ENCODE measurements at places on chromosomes 7 and 10. TPM values are rescaled to one million over a fixed set of nuclear protein-coding genes. Genes with fewer than 3 reads are reported as not detected.

GRCh38 chr10:110348336-110348735 is 43.6 kb upstream of the SMNDC1 start:
- no peak overlapping the region for H3K4me3 ChIP-seq
- no peaks in the 10 kb centered on the region for H3K4me1 ChIP-seq

The AIMP2 gene
- 62.5 TPM for total RNA-seq

The CASP2 gene
- total RNA-seq = 64.8 TPM

The HEPACAM2 gene
- total RNA-seq = 2.0 TPM

DNA sequence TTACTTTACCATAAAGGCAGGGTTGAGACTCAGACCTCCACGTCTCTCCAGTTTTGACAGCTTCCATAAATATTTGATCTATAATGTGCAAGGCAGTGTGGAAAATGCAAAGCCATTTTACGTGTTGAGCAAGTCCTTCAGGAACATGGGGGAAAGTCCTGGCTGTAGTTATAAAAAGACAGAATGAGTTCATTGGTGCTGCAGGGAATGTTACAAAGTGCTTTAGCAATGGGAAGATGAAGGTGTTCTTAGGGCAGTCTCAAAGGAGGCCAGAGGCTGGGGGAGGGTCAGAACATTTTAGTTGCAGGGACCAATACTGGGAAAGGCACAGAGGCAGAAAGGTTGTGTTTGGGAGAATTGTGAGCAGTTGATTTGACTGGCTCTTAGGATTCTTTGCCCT is 27.9 kb downstream of the CNNM2 start:
- no peak overlapping the region for H3K27ac ChIP-seq
- no peak for DNase-seq
- H3K36me3 ChIP-seq = no peaks in the 10 kb centered on the region
- H3K4me3 ChIP-seq = no peak overlapping the region
- H3K27me3 ChIP-seq = no peaks in the 10 kb centered on the region
- H3K4me1 ChIP-seq = peaks cover 14% of the 10 kb centered on the region

- H3K27ac ChIP-seq = no peak overlapping the region
- H3K4me1 ChIP-seq = no peaks in the 10 kb centered on the region
- H3K36me3 ChIP-seq = peaks cover 5% of the 10 kb centered on the region
- no peaks in the 10 kb centered on the region for H3K27me3 ChIP-seq
Measured at GRCh38 chr10:68052463-68052862, 22.6 kb downstream of the HERC4 start.

- DNase-seq = no peak
- H3K27ac ChIP-seq = no peak overlapping the region
- no peak overlapping the region for H3K4me3 ChIP-seq
- no peaks in the 10 kb centered on the region for H3K27me3 ChIP-seq
- H3K4me1 ChIP-seq = no peaks in the 10 kb centered on the region
Measured at GRCh38 chr7:19364950-19365349, 219.7 kb upstream of the FERD3L start.

The EPHB6 gene
- total RNA-seq = 19.1 TPM

- no peaks in the 10 kb centered on the region for H3K4me1 ChIP-seq
- DNase-seq = no peak
- H3K27me3 ChIP-seq = no peaks in the 10 kb centered on the region
Measured at GRCh38 chr7:64628192-64628591, 37.7 kb upstream of the ZNF107 start.

- no peaks in the 10 kb centered on the region for H3K4me1 ChIP-seq
- H3K27ac ChIP-seq = no peak overlapping the region
- peaks cover 2% of the 10 kb centered on the region for H3K27me3 ChIP-seq
- H3K36me3 ChIP-seq = no peaks in the 10 kb centered on the region
- no peak for DNase-seq
Measured at GRCh38 chr7:39199006-39199405, 221.3 kb downstream of the POU6F2 start.

- H3K27ac ChIP-seq = no peak overlapping the region
- no peaks in the 10 kb centered on the region for H3K36me3 ChIP-seq
- DNase-seq = no peak
Measured at GRCh38 chr10:26334232-26334931, 103.8 kb upstream of the APBB1IP start.

The STAG3 gene
- total RNA-seq = 2.5 TPM

DNA sequence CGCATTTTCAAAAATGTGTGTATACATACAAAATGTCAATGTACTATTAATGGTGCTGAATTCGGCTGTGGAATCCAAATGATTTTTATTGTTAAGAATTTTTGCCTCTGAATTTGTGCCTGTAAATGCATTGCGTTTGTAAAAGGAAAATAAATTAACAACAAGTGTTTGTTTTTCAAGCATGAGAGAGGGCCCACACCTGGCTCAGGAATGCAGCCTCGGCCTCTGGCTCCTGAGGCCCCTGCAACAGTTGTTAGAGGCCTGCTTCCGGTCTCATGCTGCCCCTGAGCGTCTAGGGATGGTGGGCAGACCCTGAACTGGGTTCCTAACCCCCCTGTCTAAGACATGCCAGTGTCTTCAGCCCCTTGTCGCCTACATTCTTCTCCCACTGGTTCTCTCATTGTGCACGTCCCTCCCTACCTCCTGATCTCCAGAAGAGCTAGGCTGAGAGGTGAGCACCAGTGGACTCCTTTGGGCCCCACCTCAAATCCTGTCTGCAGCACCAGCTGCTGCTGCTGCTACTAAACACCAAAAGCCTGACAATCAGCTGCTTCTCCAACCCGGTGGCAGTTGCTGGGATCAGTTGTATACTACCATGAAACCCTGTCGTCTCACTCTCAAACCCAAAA is 1.9 kb upstream of the BTBD16 start:
- H3K36me3 ChIP-seq = no peaks in the 10 kb centered on the region
- peaks cover 4% of the 10 kb centered on the region for H3K27me3 ChIP-seq
- no peaks in the 10 kb centered on the region for H3K4me1 ChIP-seq
- H3K27ac ChIP-seq = no peak overlapping the region

The RFC2 gene
- total RNA-seq = 104 TPM

- H3K27me3 ChIP-seq = no peaks in the 10 kb centered on the region
- no peak for DNase-seq
- H3K27ac ChIP-seq = no peak overlapping the region
- H3K4me3 ChIP-seq = no peak overlapping the region
- peaks cover 37% of the 10 kb centered on the region for H3K36me3 ChIP-seq
Measured at GRCh38 chr10:93515071-93516005, 18.9 kb downstream of the CEP55 start.

GRCh38 chr10:132036153-132036886 is 29.4 kb upstream of the JAKMIP3 start:
- DNase-seq = no peak
- no peak overlapping the region for H3K27ac ChIP-seq
- peaks cover 3% of the 10 kb centered on the region for H3K4me1 ChIP-seq
- no peak overlapping the region for H3K4me3 ChIP-seq

The MKX gene
- total RNA-seq = 0.07 TPM

DNA sequence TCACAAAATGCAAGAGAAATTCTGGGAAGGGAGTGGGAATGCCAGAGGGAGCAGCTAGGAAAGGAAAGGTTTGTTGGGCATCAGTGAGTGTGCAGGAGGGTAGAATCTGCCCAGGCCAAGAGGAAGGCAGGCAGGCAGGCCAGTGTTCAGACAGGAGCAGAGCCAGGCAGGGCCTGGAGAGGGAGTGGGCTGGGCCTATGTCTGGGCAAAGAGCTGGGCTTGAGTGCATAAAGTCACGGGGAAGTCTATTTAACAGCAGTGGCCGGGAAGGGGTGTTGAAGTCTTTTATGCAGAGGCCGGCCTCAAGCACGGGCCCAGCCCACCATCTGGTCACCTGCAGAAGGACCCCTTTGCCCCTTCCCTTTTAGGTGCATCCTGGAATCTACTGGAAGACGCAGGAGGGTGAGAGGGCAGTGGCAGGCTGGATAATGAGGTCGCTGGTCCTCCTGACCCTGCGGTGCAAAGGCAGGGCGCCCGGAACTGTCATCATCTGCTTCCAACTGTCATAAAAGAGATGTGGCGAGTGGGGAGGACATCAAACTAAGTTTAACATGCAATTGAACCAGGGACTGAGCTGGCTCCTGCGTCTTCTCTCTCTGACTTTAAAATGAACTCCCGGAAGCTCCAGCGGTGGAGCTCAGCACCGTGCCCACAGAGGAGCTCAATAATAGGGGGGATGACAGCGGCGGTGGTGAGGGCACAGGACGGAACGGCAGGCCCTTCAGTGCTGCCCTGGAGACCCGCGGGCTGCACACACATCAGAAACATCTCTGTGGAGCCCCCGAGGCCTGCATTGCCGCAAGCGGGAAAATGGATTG is 29.5 kb downstream of the CARD11 start:
- H3K36me3 ChIP-seq = no peaks in the 10 kb centered on the region
- H3K4me3 ChIP-seq = no peak overlapping the region
- H3K27me3 ChIP-seq = no peaks in the 10 kb centered on the region
- no peak for DNase-seq
- peaks cover under 1% of the 10 kb centered on the region for H3K4me1 ChIP-seq
- no peak overlapping the region for H3K27ac ChIP-seq

The SYCE1 gene
- not detected for total RNA-seq

The BHLHA15 gene
- 2.4 TPM for total RNA-seq

DNA sequence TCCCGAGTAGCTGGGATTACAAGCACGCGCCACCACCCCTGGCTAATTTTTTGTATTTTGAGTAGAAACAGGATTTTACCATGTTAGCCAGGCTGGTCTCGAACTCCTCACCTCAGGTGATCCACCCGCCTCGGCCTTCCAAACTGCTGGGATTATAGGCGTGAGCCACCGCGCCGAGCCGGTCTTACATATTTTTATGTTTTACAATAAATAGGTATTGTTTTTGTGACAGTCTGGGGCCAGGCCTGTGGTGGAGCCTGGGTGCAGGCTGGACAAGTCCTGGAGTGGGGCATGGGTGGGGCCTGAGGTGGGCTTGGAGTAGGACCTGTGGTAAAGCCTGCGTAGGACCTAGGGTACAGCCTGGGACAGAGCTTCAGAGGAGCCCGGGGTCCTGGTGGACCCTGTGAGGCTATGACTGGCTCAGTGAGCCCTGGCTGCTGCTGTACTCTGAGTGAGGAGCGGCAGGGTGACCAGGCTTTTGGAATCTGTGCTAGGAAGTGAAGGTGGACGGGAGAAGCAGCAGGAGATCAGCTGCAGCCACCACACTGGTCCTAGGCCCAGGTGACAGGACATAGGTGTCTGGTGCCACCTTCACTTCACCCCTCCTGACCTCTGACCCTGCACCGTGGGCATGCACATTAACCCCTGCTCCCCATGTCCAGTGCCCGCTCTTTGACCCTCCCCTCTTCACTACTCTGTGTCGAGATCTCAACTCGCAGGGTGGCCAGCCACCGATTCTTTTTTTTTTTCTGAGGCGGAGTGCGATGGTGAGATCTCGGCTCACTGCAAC is 9.6 kb upstream of the ZMIZ2 start:
- no peaks in the 10 kb centered on the region for H3K36me3 ChIP-seq
- no peak overlapping the region for H3K27ac ChIP-seq
- H3K4me3 ChIP-seq = no peak overlapping the region
- peaks cover 6% of the 10 kb centered on the region for H3K4me1 ChIP-seq
- no peaks in the 10 kb centered on the region for H3K27me3 ChIP-seq
- no peak for DNase-seq

DNA sequence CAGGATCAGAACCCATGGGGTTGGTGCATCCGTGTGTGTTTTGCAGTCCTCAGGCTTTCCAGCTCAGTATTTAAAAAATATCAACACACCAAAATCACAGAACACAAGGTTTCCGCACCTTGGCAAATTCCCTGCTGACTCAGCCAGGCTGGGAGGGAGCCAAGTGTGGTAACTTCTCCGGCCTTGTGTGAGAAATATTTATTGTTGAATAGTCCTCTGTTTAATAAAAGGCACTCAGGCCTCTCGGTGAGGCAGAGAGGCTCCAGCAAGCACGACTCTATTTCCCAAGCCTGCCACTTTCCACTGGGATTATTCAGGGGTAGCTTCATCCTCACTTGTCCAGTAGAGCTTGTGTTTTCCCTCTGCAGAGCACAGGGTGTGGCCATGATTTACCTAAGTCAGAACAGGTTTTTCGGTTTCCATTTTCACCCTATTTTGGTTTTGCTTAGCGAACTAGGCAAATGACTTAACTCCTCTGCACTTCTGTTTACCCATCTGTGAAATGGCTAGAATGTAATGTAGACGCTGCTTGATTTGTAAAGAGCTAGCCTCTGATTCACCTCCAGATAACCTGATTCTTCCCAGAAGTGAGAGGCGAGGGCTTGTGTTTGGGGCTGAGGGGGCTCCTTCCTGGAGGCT is 13.0 kb upstream of the CHST15 start:
- no peak for DNase-seq
- H3K27ac ChIP-seq = no peak overlapping the region
- peaks cover 8% of the 10 kb centered on the region for H3K27me3 ChIP-seq
- H3K36me3 ChIP-seq = no peaks in the 10 kb centered on the region

The GPR37 gene
- 0.07 TPM for total RNA-seq

DNA sequence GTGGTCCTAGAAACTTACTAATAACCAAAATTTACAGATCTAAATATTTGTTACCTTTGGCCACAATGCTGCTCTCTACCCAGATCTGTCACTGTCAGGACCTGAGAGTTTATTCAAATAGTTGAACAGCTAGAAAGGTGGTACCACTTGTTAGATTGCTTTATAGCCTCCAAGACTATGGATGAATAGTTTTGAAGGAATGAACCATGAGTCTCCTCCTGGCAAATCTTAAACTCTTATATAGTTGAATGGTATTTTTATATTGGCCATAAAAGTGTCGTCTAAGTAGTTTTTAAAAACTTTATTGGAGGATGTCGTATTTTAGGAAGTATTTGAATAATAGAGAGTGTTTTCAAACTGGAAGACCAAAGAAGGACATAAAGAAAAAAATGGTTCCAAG is 178.7 kb downstream of the AHR start:
- no peaks in the 10 kb centered on the region for H3K4me1 ChIP-seq
- H3K27me3 ChIP-seq = no peaks in the 10 kb centered on the region
- no peak overlapping the region for H3K4me3 ChIP-seq
- DNase-seq = no peak

The ZNF722 gene
- not detected for total RNA-seq

Measured in K562 (cell line).